BJ (cell line): ENCODE measurements at places on chromosomes 7 and 10.

DNA sequence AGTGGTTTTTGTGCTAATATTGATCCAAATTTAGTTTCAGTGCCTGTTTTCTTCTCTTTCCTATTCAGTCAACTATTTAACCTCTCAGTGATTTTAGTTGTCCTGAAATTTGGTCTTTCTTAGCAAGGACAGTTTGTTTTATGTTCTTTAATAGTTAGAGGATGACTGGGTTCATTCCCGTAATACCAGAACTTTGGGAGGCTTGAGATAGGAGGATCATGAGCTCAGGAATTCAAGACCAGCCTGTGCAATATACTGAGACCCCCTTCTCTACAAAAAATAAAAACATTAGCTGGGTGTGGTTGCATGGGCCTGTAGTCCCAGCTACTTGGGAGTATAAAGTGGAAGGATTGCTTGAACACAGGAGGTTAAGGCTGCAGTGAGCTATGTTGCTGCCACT, 148.3 kb downstream of the EXOC4 start:
- peak; percentile 9 for DNase-seq

GRCh38 chr10:106278383-106278782, 886.1 kb downstream of the SORCS1 start:
- no peak for DNase-seq

GRCh38 chr10:123491364-123491763, 174.8 kb upstream of the GPR26 start:
- no peak for DNase-seq

- DNase-seq = no peak
These were observed 73.3 kb downstream of the ZMIZ1 start for GRCh38 chr10:79142064-79142491.

DNA sequence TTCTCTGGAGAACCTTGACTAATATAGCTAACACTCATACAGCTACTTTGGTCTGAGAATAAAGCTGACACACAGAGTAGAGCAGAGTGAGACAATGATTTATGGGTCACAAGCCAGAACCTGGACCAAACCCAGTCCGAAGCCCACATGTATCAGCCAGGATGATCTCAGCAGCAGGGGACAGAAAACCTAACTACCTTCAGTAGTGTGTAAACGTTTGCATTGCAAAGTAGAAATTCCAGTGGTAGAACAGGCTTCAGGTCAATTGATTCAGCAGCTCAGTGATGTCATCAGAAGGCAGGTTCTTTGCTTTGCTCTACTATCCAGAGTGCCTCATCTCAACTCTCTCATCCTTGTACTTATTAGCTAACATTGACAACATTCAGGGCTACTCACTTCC, 62.5 kb upstream of the PALS2 start:
- no peak for DNase-seq

GRCh38 chr10:34228066-34228465, 587.0 kb downstream of the PARD3 start:
- DNase-seq = no peak

GRCh38 chr10:33174674-33175434, 159.6 kb downstream of the NRP1 start:
- DNase-seq = no peak

GRCh38 chr7:141071260-141071854, 2.5 kb upstream of the TMEM178B start:
- DNase-seq = no peak

DNA sequence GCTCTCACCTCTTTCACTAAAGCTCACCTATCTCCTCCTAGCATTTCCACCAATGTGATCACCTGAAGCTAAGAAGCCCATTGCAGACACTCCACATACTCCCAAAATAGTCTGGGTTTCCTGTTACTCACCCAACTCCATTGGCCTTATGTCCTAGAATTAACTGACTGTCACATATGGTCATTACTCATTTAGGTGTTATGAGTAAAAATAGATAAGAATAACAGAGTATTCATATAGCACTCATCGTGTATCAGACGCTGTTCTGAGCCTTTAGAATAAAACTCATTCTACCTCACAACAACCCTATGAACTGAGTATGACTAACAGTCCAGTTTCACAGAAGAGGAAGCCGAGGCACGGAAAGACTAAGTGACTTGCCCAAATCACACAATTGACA, 174.2 kb upstream of the NPVF start:
- no peak for DNase-seq

GRCh38 chr7:137717811-137718271, 128.9 kb downstream of the DGKI start:
- DNase-seq = no peak

DNA sequence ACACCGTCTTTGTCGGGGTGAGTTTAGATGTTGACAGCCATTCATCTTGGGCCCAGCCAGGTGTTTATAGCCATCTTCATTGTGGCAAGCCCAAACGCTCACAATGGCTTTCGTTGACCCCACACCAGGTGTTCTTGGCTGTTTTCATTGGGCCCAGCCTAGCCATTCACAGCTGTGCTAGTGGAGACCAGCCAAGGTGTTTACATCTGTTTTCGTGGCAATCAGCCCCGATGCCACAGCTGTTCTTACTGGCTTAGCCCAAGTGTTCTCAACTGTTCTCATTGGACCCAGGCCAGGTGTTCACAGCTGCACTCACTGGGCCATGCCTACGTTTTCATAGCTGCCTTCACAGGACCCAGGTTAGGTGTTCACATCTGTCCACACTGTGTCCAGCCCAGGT, 7.7 kb downstream of the FRG2B start:
- DNase-seq = no peak

DNA sequence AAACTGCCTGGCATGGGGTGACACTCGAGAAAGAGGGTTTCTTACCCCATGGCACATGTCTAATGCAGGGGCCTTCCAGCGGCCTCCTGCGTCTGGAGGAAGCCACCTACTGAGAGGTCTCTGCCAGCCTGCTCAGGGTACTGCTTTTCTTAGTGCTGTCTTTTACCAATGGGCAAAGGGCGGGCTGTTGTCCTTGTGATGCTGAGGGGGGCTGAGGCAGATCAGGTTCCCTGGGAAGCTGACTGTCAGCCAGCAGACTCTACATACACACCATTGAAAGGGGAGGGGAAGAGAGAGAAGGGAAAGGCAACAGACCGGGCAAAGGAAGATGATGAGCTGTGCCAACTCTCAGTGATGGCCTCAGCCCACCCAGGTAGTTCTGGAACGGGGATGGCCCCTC, 48.7 kb downstream of the COL13A1 start:
- no peak for DNase-seq

GRCh38 chr7:151115121-151115835, 29.0 kb downstream of the AGAP3 start:
- DNase-seq = no peak

- DNase-seq = no peak
These were observed 234.5 kb downstream of the SORCS3 start for GRCh38 chr10:104875561-104875960.

- no peak for DNase-seq
These were observed 158.0 kb upstream of the ITGB1 start for GRCh38 chr10:33115738-33116719.
